HepG2 (cell line): ENCODE measurements at places on chromosomes 6 and 20.

- no peak for DNase-seq
Measured at GRCh38 chr6:142844065-142844755, 100.8 kb downstream of the HIVEP2 start.

GRCh38 chr20:4830259-4830658 is 108.5 kb downstream of the PRND start:
- no peak for DNase-seq

DNA sequence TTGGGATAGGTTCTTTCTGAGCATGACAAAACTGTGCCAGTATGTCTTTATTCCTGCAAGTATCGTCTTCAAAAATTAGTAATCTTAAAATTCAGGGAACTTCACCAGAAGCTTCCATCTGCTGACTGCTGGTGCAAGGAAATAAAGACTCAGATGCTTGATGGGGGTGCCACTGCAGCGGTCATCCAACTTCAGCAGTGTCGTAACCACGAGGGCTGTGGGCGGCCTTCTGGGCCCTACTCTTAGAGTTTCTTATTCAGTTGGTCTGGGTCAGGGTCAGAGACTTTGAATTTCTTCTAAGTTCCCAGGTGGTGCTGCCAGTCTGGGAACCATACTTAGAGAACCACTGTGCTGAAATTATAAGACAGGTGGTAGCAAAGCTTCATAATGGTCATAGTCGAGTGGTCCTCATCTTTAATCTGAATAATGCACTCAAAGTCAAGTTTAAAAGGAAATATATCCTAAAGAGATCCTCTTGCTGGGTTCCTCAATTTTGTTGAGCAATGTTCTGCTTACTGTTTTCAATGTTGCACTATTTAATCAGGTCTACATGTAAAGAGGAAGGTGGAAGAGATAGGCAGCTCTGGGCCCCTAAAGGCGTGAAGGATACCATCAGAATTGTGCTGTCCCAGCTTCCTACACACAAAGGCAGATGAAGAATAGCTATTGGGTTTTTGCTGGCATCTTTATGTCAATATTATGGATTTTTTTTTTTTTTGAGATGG is 165.4 kb upstream of the GMDS start:
- no peak for DNase-seq

DNA sequence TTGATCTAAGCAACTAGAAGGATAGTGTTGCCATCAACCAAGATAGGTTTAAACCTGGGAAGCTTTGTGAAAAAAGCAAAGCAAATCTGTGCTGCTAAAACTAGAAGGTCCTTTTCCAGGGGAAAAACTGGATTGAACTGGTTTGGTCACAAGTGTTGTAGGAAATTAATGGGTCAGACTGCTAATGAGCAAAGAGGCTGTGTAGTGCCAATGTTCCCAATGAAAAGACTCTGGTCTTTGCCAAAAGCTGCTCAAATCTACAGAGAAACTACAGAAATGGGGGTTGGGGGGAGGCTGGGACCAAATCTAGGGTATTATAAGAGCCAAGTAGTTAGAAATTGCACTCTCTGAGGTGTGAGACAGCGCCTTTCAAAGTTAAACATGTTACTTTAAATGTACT is 85.0 kb downstream of the PLCG1 start:
- no peak for DNase-seq

DNA sequence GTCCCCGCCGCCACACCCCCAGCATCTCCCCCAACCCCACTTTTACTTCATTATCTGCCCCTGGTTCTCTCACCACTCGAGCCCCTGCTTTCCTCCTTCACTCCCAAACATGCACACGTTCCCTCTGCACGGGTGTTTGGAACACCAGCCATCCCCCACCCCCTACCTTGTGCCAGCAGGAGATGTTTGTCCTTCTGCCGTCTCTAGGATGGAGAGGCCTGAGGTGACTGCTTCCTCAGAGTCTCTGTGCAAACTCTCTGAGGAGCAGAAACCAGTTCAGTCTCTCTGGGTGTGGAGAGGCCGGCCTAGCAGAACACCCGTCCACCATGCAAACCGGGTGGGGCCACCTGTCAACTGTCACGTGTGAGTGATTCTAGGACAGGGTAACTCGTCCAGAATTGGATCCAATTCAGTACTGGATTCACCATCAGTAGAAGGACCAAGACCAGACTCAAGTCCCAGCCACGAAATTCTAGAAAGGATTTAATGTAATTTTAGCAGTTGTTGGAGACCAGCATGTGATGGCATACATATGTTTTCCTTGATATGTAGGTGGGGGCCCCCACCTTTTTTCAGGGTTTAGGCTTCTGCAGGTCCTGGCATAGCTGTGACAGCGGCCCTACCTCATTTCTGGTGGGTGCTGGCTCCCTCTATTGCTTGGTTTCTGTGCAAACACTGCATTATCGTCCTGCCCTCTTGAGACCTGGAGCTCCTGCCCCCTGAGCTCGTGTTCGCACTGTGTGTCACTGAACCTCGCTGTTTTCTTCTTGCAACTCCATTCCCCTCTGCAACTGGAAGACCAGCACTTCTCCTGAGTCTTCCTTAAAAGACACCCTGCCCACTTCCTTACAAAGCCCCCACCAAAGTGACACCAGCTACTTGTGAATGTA is at the start of gene RAET1E:
TSS of gene RAET1E (minus strand) at position 259 of the 890 bp plus-strand sequence. CDS start 7,212 bp downstream, outside the sequence.
- DNase-seq = no peak

GRCh38 chr6:39884696-39885095 is 49.6 kb downstream of the MOCS1 start:
- no peak for DNase-seq

GRCh38 chr6:29665942-29666825 is 9.3 kb downstream of the MOG start:
- no peak for DNase-seq

DNA sequence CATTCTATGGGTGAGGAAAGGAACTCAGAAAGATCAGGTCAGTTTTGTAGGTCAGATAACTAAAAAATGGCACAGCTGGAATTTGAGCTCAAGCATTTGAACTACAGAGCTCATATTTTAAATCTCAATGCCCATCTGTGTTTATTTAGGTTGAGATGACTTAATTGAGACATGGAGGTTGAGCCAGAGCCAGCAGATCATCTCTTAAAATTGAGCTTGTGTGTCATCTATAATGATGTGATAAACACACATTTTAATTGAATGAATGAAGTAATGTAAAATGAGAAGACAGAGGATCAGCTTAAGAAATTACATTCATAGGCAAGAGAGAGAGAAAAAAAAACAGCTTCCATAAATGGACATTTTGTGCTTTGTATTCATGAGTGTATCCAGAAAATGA is 3.7 kb downstream of the MANEA start:
- no peak for DNase-seq

DNA sequence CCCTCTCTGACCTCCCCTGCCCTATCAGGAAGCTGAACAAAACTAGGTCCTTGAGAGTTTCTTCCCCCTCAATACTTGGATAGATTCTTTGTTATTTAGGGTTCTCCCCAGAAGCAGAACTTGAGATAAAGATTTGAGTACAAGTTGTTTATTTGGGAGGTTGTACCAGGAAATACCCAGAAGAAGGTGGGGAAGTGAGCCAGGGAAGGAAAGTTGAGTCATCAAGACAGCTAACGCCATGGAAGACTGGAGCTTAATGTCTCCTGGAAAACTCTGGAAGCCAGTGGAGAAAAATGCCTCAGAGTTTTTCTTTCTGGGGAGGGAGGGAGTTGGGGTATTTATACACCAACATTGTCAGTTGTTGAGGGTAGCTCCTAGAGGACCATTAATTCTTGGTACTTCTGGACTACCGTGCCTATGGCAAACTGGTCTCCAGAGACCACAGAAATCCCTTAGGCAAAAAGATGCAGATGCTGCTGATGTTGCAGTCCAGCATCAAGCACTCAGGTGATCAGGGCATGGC is 102.6 kb upstream of the ZFP64 start:
- DNase-seq = no peak

DNA sequence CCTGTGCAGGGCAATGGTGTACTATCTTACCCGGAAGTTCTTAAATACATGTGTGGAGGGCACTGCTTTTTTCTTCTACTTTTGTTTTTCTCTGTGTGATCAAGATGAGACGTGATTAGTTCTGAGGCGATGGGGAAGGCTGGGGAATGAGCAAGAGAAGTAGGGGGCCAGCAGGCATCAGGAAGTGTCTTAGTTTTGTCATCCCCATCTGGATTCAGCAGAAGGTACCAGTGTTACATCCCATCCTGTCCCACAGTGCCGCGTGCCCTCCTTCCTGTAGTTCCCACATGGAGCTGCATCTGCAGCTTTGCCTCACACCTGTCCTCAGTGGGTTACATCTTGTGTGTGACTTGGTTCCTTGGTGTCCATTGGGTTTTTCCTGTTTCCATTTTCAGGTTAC is 86.9 kb downstream of the FNDC1 start:
- no peak for DNase-seq

DNA sequence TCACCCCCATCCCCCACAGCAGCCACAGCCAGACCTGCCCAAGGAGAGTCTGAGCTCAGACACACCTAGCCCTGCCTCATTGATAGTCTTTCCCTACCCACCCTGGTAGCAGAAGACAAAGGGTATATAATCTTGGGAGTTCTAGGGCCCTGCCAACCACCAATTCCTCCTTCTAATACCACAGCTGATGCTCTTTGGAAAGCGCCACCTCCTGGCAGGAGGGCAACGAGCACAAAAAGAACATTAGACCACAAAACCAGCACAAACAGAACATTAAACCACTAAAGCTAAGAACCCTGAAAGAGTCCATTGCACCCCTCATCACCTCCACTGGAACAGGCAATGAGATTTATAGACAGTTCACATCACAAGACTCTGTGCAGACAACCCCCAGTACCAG is 195.8 kb upstream of the FUT9 start:
- no peak for DNase-seq

DNA sequence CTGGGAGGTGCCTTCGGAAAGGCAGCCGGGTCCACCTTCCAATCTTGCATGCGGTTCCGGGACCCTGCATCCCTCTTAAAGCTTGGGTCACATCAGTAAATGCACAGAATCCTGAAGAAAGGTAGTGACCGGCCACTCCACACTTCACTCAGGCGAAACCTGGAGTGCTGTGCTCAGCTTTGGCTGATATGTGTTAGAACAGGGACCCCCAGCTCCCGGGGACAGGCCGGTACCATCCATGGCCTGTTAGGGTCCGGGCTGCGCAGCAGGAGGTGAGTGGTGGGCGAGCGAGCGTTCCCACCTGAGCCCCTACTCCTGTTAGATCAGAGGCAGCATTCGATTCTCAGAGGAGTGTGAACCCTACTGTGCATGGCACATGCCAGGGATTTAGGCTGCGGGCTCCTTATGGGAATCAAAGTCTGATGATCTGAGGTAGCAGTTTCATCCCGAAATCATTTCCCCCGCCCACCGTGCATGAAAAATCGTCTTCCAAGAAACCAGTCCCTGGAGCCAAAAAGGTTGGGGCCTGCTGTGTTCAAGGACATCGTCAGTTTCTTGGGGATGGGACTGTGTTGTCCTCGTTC is 143.0 kb downstream of the ERMARD start:
- DNase-seq = no peak

DNA sequence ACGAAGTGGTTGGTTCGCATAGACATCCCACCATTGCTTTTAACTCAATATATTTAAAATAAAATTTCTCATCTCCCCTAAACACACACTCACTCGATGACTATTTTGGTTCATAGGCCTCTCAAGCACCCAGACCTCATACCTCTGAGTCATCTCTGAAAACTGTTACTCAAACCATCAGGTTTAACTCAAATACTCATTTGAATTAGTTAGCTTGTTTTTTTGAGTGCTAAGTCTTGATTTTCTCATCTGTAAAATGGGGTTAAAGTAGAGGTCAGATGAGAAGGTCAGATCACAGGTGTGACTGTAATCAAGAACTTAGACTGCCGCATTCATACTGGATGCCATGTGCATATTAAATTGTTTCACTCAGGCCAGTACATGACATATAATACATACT is 243.9 kb upstream of the TENT5A start:
- DNase-seq = no peak

- DNase-seq = peak; percentile 36
Measured at GRCh38 chr6:21935561-21936028, 342.0 kb downstream of the SOX4 start.
